Activated T-helper 2 cell treated with anti-CD3 and anti-CD28 coated beads, Interferon-gamma antibody, Interleukin-2, Interleukin-4, amounts not matched to agents 10 μg/mL and 5 μg/mL and 100 μg/mL, durations not matched to agents 14 hours and 24 hours and 36 hours (primary cell): ENCODE measurements at places on chromosomes 5 and 9.

GRCh38 chr5:151664694-151665585 lies 21.8 kb downstream of the SPARC start:
- no peak for DNase-seq

DNA sequence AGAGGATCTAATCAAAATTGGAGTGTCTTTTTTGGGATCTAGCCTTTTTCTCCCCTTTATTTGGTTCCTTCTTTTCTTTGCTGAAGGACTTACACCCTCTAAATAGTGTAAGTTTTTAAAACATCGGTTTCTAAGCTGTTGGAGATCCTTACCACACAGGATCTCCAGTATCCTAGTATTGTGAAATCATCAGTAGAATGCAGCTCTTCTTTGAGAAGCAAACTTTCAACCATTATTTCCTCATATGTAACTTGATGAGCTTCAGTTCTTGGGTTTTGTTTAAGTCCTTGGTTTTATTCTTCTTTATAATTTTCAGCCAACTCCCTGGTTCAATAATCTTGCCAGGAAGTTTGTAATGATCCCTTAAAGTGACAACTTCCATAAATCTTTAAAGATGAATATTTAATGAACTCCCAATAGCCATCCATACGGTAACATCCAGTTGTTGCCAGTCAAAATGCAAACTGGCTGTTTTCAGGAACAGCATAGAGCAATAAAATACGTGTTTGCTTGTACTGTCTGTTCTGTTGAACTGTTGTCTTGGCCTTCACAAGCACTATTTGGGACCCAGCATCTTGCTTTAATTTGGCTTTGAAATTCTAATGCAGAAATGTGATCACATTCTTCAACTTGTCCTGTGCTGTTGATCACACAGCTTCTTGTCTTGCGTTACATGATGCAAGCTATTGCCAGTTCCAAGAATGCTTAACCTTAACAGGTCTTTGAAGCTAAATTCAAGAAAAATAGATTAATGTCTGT lies 34.8 kb upstream of the TTC23L start:
- no peak for DNase-seq

DNA sequence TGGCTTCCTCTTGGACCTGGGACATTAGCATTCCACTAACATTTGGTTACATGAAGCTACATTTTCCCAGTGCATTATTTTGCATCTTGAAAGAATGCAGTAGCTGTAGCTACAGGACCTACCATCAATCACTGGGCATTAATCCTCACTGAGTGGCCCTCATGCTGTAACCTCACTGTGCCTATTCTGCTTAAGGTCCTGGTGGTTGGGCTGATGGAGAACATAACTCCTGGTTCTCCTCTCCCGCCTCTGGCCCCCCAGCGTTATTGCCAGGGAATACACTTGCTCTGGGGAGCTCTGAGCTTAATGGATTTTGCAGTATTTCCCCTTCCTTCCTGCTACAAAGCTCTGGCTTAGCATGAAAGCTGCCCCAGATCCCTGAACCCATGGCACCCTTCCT lies 111.5 kb upstream of the EQTN start:
- DNase-seq, result no peak

DNA sequence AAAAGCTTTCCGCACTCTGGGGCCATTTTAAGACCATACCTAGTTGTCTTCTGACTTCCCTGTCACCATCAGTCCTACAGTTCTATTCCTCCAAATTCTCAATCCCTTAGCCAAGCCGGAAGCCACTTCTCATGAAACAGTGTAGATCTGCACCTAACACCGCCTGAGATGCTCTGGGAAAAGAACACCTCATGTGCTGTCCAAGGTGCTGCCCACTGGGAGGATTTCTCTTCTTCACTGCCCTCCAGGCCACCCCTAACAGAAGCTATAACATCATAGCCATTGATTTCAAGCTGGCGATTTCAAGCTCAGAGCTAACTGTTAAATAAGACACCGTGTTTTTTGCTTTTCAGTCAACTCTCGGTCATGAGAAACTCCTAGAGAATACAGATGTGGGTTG lies 559.3 kb downstream of the CCDC171 start:
- no peak for DNase-seq

DNA sequence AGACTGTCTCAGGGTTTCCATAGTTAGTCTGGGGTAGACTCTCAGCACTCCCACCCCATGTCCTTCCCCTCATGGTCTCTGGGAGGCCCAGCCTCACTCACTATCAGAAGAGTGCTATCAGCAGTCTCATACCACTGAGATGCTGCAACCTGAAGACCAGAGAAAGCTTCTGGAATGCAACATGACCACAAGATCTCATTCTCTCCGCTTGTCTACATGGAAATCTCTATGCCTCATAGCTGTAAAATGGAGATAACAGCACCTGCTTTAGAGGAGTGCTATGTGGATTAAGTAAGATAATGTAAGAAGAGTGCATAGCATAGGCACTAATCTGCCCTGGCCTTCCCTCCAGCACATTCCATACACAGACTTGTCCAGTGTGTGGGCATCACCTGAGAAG lies 47.0 kb upstream of the ZNF169 start:
- DNase-seq, result no peak
